ENCODE measurements at places on chromosomes 5 and 9. TPM values are rescaled to one million over a fixed set of nuclear protein-coding genes. Genes with fewer than 3 reads are reported as not detected.

Gene DOK3
- 15.1 TPM for polyA plus RNA-seq

Gene PCDHGB2
- polyA plus RNA-seq = 0.58 TPM

Gene PCDHA1
- not detected for polyA plus RNA-seq

Gene HACD4
- 1.1 TPM for polyA plus RNA-seq

Gene IFNK
- not detected for polyA plus RNA-seq

Gene GKAP1
- polyA plus RNA-seq = 4.3 TPM

Gene C9
- polyA plus RNA-seq = not detected

Gene CDKN2B-AS1
- polyA plus RNA-seq = 0.16 TPM

Gene PCDHGA11
- polyA plus RNA-seq = 0.32 TPM

Gene ACOT12
- not detected for polyA plus RNA-seq

Gene SLC46A2
- polyA plus RNA-seq = 0.42 TPM

Gene ANXA1
- polyA plus RNA-seq = 842 TPM

Gene CDH18
- polyA plus RNA-seq = 0.03 TPM

Gene TICAM2
- 3.0 TPM for polyA plus RNA-seq

Gene CDKN2A
- 2.1 TPM for polyA plus RNA-seq

Gene ELP1
- polyA plus RNA-seq = 15.7 TPM

All from adipose tissue (tissue), 3 donors.